Progenitor cell of endocrine pancreas (in vitro differentiated cells): ENCODE measurements at places on chromosomes 3 and 15. TPM values are rescaled to one million over a fixed set of nuclear protein-coding genes. Genes with fewer than 3 reads are reported as not detected.

Gene RTP3
- total RNA-seq, result not detected in 2 replicates

Gene PTH1R
- total RNA-seq, result 0.26 and 0.40 TPM in 2 replicates

GRCh38 chr3:114081037-114081436 lies 24.5 kb downstream of the QTRT2 start:
- no peaks in the 10 kb centered on the region for H3K4me1 ChIP-seq
- H3K27me3 ChIP-seq, result no peaks in the 10 kb centered on the region
- no peak overlapping the region for H3K27ac ChIP-seq
- no peak overlapping the region for H3K4me3 ChIP-seq
- no peak for DNase-seq
- peaks cover 35% of the 10 kb centered on the region for H3K36me3 ChIP-seq

- H3K4me1 ChIP-seq, result peaks cover 18% of the 10 kb centered on the region
- peak overlapping the region; percentile 99 for H3K27ac ChIP-seq
- H3K4me3 ChIP-seq, result peak overlapping the region; percentile 90
- no peak for DNase-seq
Measured at GRCh38 chr3:139388821-139389551, 461 bp downstream of the COPB2 start.

DNA sequence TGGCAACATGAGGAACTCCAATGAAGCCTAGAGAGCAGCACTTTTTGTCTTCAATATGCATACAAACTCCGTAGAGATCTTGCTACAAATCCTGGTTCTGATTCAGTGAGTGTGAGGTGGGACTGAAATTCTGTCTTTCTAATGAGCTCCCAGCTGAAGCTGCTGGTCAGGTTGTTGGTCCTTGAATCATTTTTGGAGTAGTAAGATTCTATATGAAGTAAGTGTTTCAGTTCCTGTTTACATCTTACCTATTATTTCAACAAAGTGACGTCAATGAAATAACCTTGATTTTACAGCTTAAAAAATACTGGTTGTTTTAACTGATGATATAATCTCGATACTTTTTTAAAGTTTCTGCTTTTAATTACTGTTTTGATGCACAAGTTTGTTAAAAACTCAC lies 33.9 kb downstream of the SHQ1 start:
- H3K27ac ChIP-seq, result no peak overlapping the region
- H3K4me3 ChIP-seq, result no peak overlapping the region
- no peaks in the 10 kb centered on the region for H3K36me3 ChIP-seq
- peaks cover 20% of the 10 kb centered on the region for H3K4me1 ChIP-seq

DNA sequence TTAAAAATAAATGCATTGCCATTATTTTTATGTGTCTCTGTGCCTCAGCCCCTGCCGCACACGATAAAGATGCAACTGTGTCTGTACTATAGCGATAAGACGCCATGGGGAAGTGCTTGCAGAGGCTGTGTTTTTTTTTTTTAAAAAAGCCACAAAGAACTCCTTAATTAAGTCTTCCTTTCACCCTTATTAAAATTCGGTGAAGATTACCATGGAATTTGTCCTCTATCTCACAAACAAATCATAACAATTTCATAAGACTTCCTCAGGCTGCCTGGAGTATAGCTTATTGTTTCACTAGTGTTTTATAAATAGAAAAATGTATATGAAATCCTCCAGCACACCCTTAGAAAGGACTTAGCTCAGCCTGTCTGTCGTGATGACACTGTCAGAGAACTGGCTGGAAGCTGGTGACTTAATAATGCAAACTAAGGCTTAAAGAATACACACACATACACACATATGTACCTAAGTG lies 374.8 kb upstream of the SLCO3A1 start:
- H3K4me1 ChIP-seq, result peaks cover 2% of the 10 kb centered on the region
- H3K36me3 ChIP-seq, result no peaks in the 10 kb centered on the region
- H3K4me3 ChIP-seq, result no peak overlapping the region
- no peaks in the 10 kb centered on the region for H3K27me3 ChIP-seq

DNA sequence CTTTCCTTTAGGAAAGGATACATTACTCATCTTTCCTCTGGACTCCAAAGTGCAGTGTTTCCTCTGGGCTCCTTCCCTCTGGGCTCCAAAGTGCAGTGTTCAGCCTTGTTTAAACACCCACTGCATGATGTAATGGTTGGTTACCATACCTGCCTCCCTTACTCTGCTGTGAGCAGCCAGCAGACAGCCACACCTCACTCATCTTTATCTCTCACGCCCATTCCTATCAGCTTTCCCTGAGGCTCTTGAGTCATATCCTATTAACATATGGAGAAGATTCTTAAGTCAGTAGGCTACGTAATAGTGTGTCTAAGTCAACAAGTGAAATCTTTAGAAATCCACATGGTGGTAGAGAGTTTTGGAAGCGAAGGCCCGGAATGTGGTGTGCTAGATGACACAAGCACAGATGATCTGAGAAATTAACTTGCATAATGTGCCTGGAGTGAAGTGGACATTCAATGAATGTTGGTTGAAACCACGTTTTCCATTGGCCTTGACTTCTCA lies 97.2 kb upstream of the CTNNB1 start:
- no peaks in the 10 kb centered on the region for H3K36me3 ChIP-seq
- H3K4me3 ChIP-seq, result no peak overlapping the region
- no peak overlapping the region for H3K27ac ChIP-seq
- no peak for DNase-seq

DNA sequence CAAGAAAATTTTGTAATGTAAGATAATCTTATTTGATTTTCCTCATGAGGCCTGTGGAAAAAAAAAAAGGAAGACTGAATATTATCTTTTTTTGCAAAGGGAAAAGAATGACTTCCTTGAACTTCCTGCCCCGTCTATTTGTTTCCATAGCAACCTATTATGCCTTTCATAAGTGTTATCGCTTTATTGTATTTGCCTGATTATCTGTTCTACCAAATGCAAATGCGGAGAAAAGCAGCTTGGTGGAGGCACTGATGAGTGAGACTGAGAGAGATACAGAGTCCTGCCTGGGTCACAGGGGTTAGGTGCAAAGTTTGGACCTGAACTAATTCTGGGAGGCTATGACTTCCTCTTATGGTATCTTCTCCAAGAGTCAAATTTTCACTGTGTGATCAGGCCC lies 334.0 kb upstream of the KCNMB2 start:
- H3K27ac ChIP-seq, result no peak overlapping the region
- no peak overlapping the region for H3K4me3 ChIP-seq
- peaks cover 13% of the 10 kb centered on the region for H3K4me1 ChIP-seq
- H3K36me3 ChIP-seq, result no peaks in the 10 kb centered on the region
- peaks cover 4% of the 10 kb centered on the region for H3K27me3 ChIP-seq

DNA sequence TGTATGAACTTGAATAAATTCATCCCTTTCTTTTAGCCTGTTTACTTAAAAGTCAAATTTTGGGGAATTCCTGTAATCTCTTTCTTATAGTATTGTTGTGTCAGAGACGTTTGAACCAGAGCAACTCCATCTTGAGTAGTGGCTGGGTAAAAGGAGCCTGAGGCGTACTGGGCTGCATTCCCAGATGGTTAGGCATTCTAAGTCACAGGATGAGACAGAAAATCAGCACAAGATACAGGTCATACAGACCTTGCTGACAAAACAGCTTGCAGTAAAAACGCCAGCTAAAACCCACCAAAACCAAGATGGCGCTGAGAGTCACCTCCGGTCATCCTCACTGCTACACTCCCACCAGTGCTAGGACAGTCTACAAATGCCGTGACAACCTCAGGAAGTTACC lies 94.5 kb downstream of the P3H2 start:
- no peaks in the 10 kb centered on the region for H3K36me3 ChIP-seq
- no peak overlapping the region for H3K4me3 ChIP-seq
- peaks cover 6% of the 10 kb centered on the region for H3K27me3 ChIP-seq

DNA sequence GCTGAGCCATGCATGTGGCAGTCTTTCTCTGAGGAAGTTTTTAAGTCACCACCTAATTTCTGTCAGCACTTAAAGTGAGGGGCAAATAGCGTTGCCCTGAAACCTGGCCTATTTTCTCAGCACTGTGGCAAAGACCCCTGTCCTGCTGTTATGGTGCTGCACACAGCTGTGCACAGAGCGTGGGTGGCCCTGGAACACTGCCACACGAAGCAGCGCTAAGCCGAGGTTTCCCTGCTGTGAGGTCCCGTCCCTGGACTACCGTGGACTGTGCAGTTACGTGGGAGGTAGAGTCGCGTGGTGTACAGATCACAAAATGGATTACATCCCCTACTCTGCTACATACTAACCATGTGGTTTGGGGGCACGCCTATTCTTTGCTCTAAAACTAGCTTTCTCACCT lies 101.6 kb upstream of the NR2E3 start:
- H3K27me3 ChIP-seq, result peaks cover 35% of the 10 kb centered on the region
- no peak overlapping the region for H3K4me3 ChIP-seq
- H3K27ac ChIP-seq, result no peak overlapping the region
- no peaks in the 10 kb centered on the region for H3K36me3 ChIP-seq
- no peak for DNase-seq

DNA sequence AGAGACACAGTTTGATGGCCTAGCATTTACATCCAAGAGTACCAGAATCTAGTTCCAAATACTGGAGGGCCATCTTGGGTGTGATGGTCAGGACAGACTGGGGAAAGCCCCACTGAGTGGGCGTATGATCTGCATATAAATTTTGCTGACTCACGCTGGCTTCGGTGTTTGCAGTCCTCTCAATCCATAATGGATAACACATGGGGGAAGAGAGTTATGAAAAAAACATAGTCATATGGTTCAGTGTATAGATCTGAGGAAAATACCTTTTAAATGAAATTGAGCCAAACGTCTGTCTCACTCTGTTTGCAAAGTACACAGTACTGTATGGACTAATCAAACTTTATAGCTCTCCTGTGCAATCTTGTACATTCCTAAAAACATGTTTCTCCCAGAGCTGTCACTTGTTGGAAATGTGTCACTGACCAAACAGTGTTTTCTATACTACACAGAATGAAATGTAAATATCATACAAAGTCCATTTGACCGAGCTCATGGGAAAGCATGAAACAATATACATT lies 125.3 kb upstream of the THBS1 start:
- no peak for DNase-seq
- no peaks in the 10 kb centered on the region for H3K36me3 ChIP-seq
- H3K4me3 ChIP-seq, result no peak overlapping the region
- no peaks in the 10 kb centered on the region for H3K27me3 ChIP-seq
- H3K27ac ChIP-seq, result peak overlapping the region; percentile 8

- no peaks in the 10 kb centered on the region for H3K27me3 ChIP-seq
- H3K36me3 ChIP-seq, result peaks cover 35% of the 10 kb centered on the region
- peak overlapping the region; percentile 62 for H3K27ac ChIP-seq
- DNase-seq, result no peak
Measured at GRCh38 chr3:33008282-33008681, 56.8 kb downstream of the CCR4 start.

- no peaks in the 10 kb centered on the region for H3K36me3 ChIP-seq
- DNase-seq, result no peak
- no peaks in the 10 kb centered on the region for H3K27me3 ChIP-seq
- no peak overlapping the region for H3K4me3 ChIP-seq
- H3K27ac ChIP-seq, result no peak overlapping the region
- H3K4me1 ChIP-seq, result no peaks in the 10 kb centered on the region
Measured at GRCh38 chr15:71945012-71945411, 134.7 kb downstream of the NR2E3 start.

DNA sequence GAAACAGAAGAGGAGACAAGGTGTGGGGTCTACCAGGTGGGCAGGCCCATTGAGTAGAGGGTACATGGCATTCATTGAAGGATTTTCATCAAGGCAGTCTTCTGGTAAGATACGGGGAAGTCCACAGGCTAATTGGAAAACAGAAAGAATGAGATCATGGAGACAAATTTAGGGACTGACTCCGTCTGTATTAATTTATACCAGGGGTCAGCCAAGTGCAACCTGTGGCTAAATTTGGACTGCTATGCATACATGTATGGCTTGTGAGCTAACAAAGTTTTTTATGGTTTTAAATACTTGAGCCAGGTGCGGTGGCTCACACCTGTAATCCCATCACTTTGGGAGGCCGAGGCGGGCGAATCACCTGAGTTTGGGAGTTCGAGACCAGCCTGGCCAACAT lies 21.1 kb upstream of the SNRPN start:
- no peaks in the 10 kb centered on the region for H3K27me3 ChIP-seq
- peaks cover 5% of the 10 kb centered on the region for H3K36me3 ChIP-seq
- H3K27ac ChIP-seq, result no peak overlapping the region
- DNase-seq, result no peak

DNA sequence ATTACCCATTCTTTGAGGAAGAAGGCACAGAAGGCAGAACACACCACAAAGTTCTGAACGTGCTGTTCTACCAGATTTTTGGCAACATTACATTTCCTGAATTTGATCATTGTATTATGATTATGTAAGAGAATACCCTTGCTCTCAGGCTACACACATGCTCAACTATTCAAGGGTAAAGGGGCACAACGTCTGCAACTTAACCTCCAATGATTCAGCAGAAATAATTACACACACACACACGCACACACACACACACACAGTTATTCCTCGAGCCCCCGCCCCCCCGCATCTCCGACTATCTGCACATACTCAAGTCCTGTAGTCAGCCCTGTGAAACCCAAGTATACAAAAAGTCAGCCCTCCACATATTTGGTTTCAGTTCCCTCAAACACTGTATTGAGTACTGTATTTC lies 26.8 kb downstream of the RPN1 start:
- DNase-seq, result no peak
- peak overlapping the region; percentile 16 for H3K27ac ChIP-seq
- H3K4me1 ChIP-seq, result peaks cover 4% of the 10 kb centered on the region
- H3K27me3 ChIP-seq, result no peaks in the 10 kb centered on the region
